ENCODE measurements at places on chromosomes 13 and 19. TPM values are rescaled to one million over a fixed set of nuclear protein-coding genes. Genes with fewer than 3 reads are reported as not detected.

- DNase-seq = peak; percentile 78
Measured at GRCh38 chr19:4327252-4327876, 11.3 kb downstream of the STAP2 start.

- DNase-seq = no peak
Measured at GRCh38 chr13:50340146-50340545, 324.9 kb downstream of the KCNRG start.

DNA sequence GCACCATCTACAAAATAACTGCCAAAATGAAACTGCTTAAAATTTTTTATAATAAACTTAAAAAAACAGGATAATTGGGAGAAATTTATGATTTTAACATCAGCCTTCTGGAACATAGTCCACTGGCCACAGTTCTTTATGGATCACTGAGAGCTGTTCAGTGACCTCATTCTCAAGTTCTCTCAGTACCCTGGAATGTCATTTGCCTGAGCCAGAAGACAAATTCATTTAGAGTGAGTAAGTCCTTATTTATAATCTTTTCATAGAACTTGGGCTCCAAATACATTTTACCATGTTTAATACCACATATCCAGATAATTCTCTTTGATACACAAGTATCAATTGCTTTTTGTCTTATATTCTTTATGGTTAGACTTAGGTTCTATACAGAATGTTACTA, 87.6 kb downstream of the CAB39L start:
- no peak for DNase-seq

DNA sequence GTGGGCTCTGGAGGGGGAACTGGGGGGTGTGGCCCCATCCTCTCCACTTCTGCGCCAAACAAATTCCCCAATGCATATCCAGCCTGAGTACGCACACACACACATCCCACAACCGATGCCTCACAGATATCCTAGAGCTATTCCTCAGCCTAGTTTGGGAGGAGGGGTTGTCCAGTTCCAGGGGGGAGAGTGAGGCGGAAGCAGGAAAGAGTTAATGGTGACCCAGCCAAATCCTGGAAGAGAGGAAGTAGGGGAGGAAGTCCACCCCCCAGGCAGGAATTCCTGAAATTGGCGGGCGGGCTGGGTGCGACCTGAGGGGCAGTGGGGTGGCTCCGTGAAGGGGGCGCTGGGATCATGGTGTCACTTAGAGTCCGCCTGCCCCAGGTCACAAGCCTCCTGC, 897 bp downstream of the GPR4 start:
- DNase-seq = no peak

DNA sequence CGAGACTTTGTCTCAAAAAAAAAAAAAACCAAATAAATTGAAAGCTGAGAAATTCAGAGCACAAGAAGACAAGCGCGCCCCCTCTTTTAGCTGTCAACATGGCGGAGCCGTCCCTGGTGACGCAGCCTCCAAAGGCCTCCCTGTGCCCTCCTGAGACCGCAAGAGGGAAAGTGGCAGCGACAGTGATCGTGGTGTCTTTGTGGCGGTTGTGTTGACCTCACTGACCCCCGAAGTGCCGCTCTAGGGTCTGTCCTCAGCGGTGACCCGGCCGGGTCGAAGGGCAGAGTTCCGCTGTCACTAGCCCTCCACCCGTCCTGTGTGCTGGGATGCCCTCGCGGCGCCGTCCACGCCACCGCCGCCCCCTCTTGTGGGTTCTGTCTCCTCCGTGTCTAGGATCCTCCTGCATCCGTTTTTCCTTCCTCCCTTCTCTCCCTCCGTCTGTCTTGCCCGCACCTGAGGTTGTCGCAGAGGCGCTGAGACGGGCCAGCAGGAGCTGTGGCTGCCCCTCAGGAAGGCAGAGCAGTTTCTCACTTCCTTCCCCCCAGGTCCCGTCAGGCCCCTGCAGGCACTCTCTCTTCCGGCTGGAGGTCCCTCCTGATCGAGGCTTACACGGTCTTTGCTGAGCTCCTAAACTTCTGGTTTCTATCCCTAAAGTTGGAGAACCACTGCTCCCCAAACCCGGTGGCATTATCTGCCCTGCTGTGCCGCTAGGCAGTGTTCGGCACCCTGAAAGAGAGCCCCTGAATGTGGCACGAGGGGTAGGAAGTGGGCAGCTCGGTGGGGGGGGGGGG, 7.2 kb downstream of the UHRF1 start:
- no peak for DNase-seq

- peak; percentile 22 for DNase-seq
Measured at GRCh38 chr13:35672611-35673010, 196.1 kb upstream of the MAB21L1 start.

DNA sequence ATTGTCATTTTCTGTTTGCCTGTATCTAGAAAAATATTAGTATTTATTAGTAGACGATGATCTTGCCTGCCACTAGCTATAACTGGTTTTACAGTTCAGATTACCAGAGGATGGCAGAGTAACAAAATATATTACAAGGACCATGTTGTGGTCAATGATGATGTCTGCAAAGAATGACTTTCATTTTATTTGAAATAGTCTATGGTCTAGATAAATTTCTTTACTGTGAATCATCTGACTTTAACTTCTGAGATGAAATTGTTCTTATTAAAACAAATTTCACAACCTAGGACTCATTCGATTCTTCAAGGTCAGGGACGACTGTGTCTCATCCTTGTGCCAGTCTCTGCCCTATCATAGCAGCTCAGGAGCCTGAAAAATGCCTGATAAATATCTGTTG, 637.8 kb upstream of the KLF12 start:
- no peak for DNase-seq

DNA sequence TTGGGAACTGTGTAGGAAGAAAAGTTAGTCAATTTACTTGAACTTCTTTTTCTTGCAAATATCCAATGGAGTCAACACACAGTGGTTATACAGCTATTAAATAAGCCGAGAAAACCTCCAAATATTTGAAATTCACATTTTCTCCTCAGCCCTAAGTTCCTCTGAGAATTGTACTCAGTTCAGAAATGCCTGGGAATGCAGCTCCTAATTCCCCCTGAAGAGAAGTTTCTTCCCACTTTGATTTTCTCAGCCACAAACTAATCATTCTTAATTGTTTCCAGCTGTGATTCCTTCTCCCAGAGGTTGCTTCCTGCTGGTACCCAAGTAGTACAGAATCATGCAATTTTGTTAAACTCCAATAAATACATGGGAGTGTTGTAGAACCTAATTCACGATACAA, 246.1 kb upstream of the MIR17HG start:
- peak; percentile 12 for DNase-seq

DNA sequence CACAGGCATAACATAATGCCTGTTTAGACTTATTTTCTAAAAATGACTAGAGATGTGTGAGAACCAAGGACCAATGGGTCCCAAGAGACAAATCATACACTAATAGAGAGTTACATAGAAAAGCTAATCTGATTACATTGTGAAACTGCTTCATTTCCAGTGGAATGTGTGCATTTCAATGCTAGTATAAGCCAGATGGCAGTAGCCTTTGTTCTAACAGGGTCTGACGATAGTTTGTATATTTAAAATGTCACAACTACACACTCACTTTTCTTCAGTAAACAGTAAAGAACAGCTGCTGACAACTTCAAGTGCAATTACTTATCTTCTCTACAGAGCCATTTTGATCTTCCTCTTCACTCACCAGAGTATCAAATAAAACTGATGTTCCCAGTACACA, 4.3 kb upstream of the SLITRK5 start:
- DNase-seq = peak; percentile 53

DNA sequence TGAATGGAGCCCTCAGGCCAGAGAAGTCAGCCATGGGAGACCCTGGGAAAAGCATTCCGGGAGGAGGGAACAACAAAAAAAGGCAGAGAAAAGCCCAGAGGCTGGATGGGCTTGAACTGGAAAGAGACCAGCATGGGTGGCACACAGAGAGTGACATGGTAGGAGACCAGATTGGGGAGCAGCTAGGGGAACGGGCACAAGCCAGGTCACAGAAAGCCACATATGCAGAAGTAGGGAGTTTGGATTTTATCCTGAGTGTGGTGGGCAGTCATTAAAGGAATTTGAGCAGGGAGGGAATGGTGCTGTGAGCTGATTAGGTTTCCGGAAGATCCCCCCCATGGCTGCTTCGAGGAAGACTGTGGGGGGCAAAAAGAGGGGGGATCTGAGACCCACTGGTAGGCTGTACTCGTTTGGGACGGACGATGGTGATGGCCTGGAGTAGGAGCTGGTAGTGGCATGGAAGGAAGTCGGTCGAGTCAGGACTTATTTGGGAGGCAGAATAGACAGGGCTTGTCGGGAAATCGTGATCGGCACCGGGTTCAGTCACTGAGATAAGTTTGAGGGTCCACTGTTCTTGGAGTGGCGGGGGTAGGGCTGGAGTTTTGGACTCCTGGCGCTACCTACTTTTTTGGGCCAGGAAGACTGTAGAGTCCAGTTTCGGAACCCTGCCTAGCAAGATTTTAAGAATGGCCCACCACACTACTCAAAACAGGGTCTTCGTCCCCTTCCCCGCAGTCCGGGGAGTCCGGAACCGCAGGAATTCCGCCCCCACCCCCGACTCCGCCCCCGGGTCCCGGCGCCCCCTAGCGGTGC, 949 bp downstream of the SERTAD1 start:
- DNase-seq = peak; percentile 37

DNA sequence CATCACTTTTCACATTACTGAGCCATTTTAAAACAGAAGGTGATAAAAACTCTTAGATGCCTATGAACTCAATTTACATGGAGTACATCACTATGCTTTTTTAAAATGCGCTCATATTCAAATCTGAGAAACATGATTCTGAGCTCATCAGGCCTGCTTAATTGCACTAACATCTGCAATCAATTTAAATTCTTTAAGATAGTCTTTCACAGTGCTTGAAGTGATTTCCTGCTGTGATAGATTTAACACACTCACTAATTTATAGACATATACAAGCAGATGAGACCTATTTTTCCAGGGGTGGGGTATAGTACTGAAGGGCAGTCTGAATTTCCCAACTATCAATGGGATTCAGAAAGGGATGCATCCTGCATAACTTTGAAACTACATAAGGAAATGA, 82.9 kb downstream of the DIAPH3 start:
- peak; percentile 1 for DNase-seq

GRCh38 chr13:35729926-35730627, 253.6 kb upstream of the MAB21L1 start:
- peak; percentile 81 for DNase-seq

- no peak for DNase-seq
Measured at GRCh38 chr13:29522044-29522685, 73.3 kb downstream of the SLC7A1 start.

GRCh38 chr19:40594657-40595091, 6.5 kb upstream of the LTBP4 start:
- no peak for DNase-seq

- DNase-seq = peak; percentile 91
Measured at GRCh38 chr13:110233181-110233950, 73.6 kb downstream of the COL4A1 start.

Gene ZNF440
- total RNA-seq = 9.8 TPM

Gene CYP4F3
- 1.4 TPM for total RNA-seq

Gene LILRA1
- total RNA-seq = 0.51 TPM

Measured in tongue (tissue), 3 donors.